Ovary (tissue), 10 donors: ENCODE measurements at places on chromosomes 4 and X. TPM values are rescaled to one million over a fixed set of nuclear protein-coding genes. Genes with fewer than 3 reads are reported as not detected.

- H3K36me3 ChIP-seq, result no peaks in the 10 kb centered on the region
- H3K4me1 ChIP-seq, result no peaks in the 10 kb centered on the region
- no peaks in the 10 kb centered on the region for H3K27me3 ChIP-seq
- H3K27ac ChIP-seq, result no peak overlapping the region
- no peak overlapping the region for H3K4me3 ChIP-seq
Observed at GRCh38 chrX:42934020-42934726, 156.2 kb upstream of the PPP1R2C start.

DNA sequence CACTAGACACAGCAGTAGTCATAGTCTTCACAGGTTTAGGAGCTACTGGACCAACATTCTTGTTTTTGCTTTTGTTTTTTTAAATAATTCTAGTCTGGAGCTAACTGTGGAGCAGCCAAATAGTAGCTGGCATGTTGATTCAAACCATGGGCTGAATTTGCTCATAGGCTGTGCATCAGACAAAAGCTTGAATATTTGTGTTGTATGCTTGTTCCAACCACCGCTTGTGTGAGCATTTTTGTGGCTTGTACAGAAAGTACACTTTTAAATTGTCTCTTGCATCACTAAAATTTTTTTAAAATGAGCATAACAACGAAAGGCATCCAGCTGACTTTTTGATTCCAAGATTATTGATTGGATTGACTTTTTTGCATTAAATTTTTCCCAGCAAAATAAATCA lies 39.6 kb downstream of the CCNI start:
- no peak for DNase-seq
- H3K4me1 ChIP-seq, result no peaks in the 10 kb centered on the region
- H3K27ac ChIP-seq, result no peak overlapping the region
- H3K27me3 ChIP-seq, result no peaks in the 10 kb centered on the region
- no peaks in the 10 kb centered on the region for H3K36me3 ChIP-seq

DNA sequence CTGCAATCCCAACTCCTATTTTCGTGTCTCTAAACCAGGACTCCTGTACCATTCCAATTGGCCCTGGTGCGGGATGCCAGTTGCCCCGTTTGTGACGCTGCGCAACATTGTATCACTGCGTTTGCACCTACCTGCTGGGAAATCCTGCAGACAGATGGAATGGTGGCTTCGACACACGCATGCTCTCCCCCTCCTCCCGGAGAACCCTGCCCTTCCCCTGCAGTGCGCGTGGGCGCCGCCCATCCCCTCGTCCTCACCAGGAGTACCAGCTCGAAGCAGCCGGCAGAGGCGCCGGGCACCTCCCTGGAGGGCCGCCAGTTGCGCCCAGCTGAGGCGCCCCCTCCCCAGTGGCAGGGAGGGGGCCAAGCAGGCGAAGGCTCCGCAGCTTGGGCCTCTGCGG lies 1.4 kb downstream of the DGKK start:
- H3K4me3 ChIP-seq, result no peak overlapping the region
- no peaks in the 10 kb centered on the region for H3K36me3 ChIP-seq
- no peak overlapping the region for H3K27ac ChIP-seq
- DNase-seq, result no peak
- H3K27me3 ChIP-seq, result no peaks in the 10 kb centered on the region
- no peaks in the 10 kb centered on the region for H3K4me1 ChIP-seq

GRCh38 chr4:21952549-21952948 lies 4.0 kb upstream of the KCNIP4 start:
- no peaks in the 10 kb centered on the region for H3K27me3 ChIP-seq
- DNase-seq, result no peak
- no peaks in the 10 kb centered on the region for H3K36me3 ChIP-seq
- peaks cover 3% of the 10 kb centered on the region for H3K4me1 ChIP-seq
- no peak overlapping the region for H3K27ac ChIP-seq

DNA sequence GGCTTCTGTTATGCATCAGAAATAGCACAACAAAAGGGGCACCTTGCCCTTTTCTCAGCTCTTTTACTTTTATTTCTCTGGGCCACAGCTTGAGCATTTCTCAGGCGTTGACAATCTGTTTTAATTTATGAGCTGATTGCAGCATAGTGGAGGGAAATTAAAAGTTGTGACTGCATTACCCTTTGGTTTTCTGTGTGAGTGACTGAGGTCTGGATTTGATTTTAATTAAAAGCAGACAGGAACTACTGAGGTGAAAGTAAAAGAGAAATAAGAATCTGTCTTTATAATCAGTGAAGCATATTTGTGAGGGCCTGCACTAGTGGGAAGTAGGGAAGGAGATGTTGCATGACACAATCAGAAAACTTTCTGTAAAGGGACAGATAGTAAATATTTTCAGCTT lies 43.4 kb upstream of the GEMIN8 start:
- no peak overlapping the region for H3K27ac ChIP-seq
- H3K4me3 ChIP-seq, result no peak overlapping the region
- no peaks in the 10 kb centered on the region for H3K27me3 ChIP-seq
- no peak for DNase-seq

DNA sequence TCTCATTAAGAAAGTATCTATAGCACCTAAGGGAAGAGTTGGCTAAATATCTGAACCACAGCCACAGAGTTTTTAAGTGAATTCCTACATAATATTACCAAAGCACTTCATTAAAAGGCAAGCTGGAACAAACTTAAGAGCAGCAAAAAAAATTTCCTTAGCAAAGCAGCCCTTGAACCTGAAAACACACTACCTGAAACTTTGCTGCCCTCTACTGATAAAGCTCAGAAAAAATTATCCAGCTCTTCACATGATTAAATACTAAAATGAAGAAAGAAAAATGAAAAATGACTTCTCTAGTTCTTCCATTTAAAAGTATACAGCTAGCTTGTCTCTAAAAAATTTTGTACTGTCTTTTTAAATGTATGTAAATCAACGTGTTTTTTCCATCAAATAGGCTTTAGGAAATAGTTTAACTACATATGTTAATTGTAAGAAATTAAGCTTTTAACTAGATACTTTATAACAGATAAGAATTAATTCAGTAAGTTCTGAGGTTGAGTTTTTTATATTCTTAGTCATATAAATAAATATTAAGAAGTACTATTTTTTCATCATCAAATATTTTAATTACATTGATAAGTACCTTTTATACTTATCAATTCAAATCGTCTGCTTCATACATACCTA lies 156.1 kb downstream of the STPG2 start:
- no peak overlapping the region for H3K4me3 ChIP-seq
- no peaks in the 10 kb centered on the region for H3K4me1 ChIP-seq
- H3K36me3 ChIP-seq, result no peaks in the 10 kb centered on the region
- DNase-seq, result no peak
- H3K27ac ChIP-seq, result no peak overlapping the region

DNA sequence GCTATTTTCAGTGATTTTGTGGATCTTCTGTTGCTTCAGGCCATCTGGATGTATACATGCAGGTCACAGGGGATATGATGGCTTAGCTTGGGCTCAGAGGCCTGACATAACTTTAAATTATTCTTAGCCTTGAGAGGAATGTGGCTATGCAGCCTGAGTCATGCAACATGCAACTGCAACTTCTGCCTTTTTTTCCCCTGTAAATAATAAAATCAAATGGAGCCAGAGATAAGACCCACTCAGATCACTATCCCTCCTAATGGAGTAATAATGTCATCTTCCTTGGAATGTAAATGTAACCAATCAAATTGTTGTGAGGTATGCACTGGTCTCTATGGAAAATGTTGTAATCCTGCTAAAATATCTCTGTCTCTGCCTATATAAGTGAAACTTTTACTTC lies 54.9 kb downstream of the MAGEB17 start:
- no peak for DNase-seq
- no peak overlapping the region for H3K27ac ChIP-seq
- no peak overlapping the region for H3K4me3 ChIP-seq
- no peaks in the 10 kb centered on the region for H3K36me3 ChIP-seq
- no peaks in the 10 kb centered on the region for H3K4me1 ChIP-seq

DNA sequence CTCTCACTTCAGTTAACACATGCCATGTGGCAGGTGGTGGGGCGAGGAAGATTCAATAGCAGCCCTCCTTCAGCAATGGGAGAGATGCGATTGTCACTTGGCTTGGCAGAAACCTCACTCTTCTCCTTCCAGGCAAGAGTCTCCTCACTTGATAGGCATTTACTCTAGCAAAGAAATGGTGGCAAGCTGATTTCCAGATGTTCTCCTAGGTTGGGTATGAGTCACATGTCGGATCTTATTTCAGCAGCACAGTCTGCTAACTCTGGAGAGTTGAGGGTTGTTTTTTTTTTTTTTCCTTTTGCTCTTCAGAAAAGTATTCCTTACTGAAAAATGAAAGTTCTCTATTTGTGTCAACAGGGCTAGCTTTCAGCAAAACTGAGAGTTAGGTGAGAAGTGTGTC lies 119.5 kb upstream of the CHRDL1 start:
- H3K4me3 ChIP-seq, result no peak overlapping the region
- no peaks in the 10 kb centered on the region for H3K27me3 ChIP-seq
- no peaks in the 10 kb centered on the region for H3K36me3 ChIP-seq
- H3K27ac ChIP-seq, result no peak overlapping the region

GRCh38 chr4:69239557-69240168 lies 25.1 kb upstream of the UGT2B11 start:
- no peak overlapping the region for H3K27ac ChIP-seq
- H3K4me1 ChIP-seq, result no peaks in the 10 kb centered on the region
- no peak overlapping the region for H3K4me3 ChIP-seq
- DNase-seq, result no peak

DNA sequence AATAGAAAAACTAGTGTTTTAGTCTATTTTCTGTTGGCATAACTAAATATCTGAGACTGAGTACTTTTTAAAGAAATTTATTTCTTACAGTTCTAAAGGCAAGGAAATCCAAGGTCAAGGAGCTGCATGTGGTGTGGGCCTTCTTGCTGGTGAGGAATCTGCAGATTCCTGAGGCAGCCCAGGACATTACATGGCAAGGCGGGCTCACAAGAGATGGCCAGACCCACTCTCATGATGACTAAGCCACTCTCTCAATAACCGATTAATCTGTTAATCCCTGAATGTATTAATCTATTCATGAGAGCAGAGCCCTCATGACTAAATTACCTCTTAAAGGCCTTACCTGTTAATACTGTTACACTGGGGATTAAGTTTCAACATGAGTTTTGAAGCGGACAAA lies 340.8 kb downstream of the GRXCR1 start:
- no peaks in the 10 kb centered on the region for H3K36me3 ChIP-seq
- no peak overlapping the region for H3K27ac ChIP-seq
- H3K4me1 ChIP-seq, result no peaks in the 10 kb centered on the region
- DNase-seq, result no peak

PAGE2B gene
- total RNA-seq, result not detected
